Activated CD4-positive, alpha-beta T cell treated with anti-CD3 and anti-CD28 coated beads, Interleukin-2, amount 10 ng/mL, durations not matched to agents 7 days and 5 days (primary cell): ENCODE measurements at places on chromosomes 12 and 14. TPM values are rescaled to one million over a fixed set of nuclear protein-coding genes. Genes with fewer than 3 reads are reported as not detected.

BRAP gene
- total RNA-seq: 20.2 TPM

MDP1 gene
- total RNA-seq: 10.1 TPM

DNA sequence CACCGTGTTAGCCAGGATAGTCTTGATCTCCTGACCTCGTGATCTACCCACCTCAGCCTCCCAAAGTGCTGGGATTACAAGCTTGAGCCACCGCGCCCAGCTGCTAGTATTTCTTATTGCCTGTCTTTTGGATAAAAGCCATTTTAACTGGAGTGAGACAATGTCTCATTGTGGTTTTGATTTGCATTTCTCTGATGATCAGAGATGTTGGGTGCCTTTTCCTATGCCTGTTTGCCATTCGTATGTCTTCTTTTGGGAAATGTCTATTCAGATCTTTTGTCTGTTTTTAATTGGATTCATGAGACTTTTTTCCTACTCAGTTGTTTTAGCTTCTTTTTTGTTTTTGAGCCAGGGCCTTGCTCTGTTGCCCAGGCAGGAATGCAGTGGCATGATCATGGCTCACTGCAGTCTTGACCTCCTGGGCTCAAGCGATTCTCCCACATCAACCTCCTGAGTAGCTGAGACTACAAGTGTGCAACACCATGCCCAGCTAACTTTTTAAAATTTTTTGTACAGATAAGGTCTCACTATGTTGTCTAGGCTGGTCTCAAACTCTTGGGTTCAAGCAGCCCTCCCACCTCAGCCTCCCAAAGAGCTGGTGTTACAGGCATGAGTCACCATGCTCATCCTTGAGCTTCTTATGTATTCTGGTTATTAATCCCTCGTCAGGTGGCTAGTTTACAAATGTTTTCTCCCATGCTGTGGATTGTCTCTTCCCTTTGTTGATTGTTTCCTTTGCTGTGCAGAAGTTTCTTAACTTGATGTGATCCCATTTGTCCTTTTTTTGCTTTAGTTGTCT, 65.9 kb downstream of the ACACB start:
- DNase-seq: no peak

- DNase-seq: peak; percentile 12
Observed at GRCh38 chr14:22752422-22752821, 14.1 kb upstream of the OXA1L start.

GRCh38 chr14:33806905-33807304, 144.0 kb downstream of the EGLN3 start:
- DNase-seq: no peak

DNA sequence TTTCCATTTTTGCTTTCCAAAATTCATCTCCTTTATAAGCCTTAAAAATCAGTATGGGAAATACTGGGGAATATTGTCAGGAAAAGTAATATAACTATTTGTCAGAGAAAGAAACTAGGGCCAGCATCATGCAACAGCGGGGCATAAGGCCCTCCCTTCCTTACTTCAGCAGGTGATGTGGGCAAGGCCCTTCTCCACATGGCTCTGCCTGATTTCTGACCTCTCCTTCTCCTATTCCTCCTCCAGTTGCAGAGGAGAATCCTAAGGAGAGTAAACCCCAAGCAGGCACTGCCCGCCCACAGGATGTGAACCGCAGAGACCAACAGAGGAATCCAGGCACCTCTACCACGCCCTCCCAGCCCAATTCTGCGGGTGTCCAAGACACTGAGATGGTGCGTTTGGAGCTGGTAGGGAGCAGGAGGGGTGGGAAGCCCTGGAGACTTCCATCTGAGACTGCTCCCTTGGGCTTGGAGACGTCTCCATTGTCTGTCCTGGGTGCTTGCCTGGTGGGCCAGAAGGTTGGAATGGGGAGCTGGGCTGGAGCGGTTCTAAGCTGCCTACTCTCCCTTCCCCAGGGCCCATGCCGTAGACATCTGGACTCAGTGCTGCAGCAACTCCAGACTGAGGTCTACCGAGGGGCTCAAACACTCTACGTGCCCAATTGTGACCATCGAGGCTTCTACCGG, 2.7 kb upstream of the SOAT2 start:
- no peak for DNase-seq

DNA sequence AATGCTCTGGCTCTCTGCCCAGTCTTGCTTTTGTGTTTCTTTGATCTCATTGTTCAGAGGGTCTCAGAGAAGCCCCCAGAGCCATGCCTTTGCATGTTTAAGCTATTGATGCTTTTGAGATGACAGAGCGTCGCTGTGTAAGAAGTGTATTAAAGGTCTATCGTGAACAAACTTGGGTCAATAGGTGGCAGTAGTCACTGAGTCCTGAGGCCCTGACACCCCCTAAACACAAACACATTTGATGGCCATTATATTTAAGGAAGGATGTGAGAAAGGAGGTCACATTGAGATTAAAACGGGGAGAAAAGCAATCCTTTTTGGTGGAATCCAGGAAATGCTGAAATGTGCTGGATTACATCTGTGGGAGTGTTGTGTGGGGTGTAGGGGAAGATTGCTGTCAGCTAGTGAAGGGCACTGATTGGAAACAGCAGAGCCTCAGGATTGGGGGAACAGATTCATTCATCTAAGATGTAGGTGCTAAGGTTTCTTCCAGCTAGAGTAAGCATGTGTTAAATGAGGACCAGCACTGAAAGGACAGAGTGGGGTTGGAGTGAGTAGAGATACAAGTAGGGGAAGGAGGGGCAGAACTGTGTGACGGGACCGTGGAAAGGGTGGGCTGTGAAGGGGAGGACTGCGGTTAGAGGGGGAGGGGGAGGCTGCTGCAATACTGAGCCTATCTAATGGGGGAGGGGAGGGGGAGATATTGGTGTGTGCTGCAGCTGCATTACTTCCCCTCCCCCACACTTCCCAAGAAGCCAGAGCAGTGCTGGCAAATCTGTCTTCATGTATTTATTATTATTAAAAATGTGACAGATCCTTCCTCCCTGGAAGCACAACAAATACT, 12.7 kb downstream of the NGDN start:
- no peak for DNase-seq

GRCh38 chr14:92039719-92040430, at the start of gene TRIP11:
Gene TRIP11, minus strand, starts transcription at chr14:92040059. Its CDS starts 374 bp downstream, at chr14:92039685.
- DNase-seq: peak; percentile 95

GRCh38 chr14:99201351-99202073, 70.5 kb downstream of the BCL11B start:
- DNase-seq: peak; percentile 56
